Brain pericyte (primary cell): ENCODE measurements at places on chromosomes 6 and 20.

DNA sequence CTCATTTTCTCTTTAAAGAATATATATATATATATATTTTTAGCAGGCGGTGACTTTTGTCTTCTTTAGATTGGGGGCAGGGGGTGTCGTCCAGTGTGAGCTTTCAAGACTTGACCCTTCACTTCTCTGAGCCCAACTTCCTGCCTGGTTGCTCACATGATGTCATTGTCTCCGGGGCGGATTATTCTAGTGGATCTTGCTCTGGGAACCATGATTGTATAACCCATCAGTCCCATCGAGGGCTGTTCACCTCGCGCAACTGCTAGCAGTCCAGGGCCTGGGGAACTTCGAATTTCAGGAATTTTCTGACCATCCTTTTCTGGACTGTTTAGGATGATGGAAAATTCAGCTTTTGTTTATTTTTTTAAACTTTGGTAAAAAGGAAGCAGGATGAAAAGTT is 1.0 kb downstream of the IGF2R start:
- DNase-seq = no peak

GRCh38 chr6:35096129-35096862 is 44.8 kb downstream of the TCP11 start:
- no peak for DNase-seq

DNA sequence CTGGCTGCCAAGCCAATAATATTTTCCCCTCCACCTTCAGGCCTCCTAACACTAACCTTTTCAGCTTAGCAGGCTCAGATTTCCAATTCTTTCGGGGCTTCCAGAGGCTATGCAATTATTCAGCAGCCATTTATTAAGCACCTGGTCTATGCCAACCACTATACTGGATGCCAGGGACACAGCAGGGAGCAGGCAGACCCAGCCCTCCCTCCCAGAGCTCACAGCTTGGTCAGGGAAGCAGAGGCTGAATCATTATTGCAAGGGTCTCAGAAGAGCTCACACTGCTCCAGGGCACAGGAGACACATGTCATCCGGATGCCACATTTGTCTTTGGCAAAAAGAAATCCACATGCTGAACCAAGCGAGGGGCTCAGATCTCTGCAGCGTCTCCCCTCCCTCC is 1.3 kb downstream of the BPIFB1 start:
- no peak for DNase-seq

DNA sequence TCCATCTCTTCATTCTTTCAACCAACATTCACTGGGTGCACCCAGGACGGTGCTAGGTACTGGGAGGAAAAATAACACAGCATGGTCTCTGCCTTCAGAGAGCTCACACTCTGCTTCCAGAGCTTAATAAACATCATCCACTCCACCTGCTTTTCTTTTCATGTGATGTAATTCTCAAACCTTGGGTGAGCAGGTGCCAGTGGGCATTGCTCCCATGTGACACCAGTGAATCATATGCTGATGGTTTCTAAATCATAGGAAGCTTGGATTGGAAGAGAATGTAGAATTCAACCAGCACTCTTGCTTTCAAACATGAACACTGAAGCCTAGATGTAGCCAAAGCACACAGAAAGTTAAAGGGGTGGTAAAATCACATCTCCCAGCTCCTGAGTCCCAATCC is 189.8 kb downstream of the FOXA2 start:
- no peak for DNase-seq

DNA sequence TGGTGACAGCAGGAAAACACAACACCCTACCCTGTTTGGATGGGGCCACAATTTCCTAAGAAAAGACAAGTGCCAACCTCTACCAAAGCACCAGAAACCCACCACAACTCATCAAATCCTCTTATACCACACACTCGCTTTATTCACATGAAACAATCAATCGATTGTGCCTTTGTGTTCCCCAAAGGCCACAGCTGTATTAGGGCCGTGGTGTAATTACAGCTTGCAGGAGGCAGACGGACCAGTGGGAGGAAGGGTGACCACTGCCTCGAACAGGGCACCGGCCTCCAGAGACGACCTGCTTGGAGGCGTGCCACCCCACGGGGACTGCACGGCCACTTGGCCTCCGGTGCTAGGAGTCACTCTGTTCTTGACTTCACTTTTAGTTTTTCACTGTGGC is 264.1 kb downstream of the FOXC1 start:
- no peak for DNase-seq

GRCh38 chr20:26205350-26205749 is 508.7 kb upstream of the ZNF337 start:
- DNase-seq = no peak

- DNase-seq = no peak
Measured at GRCh38 chr6:28081486-28081751, 1.1 kb downstream of the ZNF165 start.
